HEK293T (cell line): ENCODE measurements at places on chromosomes 2 and 18.

- DNase-seq: no peak
Observed at GRCh38 chr2:134739879-134740301, 21.1 kb upstream of the TMEM163 start.

DNA sequence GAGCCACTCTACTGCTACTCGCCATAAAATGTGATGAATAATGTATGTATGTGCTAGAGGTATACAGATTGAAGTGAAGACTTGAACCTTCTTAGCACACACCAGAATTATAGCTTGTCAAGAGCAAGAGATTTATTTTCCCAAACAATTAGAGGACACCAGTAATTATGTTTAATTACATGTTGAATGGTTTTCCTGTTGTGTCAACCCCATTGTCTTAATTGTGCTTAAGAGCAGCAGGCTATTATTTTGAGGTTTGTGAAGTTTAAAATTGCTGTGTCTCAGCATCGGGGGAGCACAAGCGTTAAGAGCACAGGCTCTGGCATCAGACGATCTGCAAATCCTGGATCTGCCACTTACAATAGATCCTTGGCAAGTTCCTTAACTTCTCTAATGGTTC is 29.0 kb downstream of the KIF5C start:
- DNase-seq: no peak

- DNase-seq: peak; percentile 64
Observed at GRCh38 chr2:27494944-27495554, at the start of gene FNDC4. TSS of gene FNDC4 (minus strand) at chr2:27495200. CDS start at chr2:27494679, 521 bp downstream.

DNA sequence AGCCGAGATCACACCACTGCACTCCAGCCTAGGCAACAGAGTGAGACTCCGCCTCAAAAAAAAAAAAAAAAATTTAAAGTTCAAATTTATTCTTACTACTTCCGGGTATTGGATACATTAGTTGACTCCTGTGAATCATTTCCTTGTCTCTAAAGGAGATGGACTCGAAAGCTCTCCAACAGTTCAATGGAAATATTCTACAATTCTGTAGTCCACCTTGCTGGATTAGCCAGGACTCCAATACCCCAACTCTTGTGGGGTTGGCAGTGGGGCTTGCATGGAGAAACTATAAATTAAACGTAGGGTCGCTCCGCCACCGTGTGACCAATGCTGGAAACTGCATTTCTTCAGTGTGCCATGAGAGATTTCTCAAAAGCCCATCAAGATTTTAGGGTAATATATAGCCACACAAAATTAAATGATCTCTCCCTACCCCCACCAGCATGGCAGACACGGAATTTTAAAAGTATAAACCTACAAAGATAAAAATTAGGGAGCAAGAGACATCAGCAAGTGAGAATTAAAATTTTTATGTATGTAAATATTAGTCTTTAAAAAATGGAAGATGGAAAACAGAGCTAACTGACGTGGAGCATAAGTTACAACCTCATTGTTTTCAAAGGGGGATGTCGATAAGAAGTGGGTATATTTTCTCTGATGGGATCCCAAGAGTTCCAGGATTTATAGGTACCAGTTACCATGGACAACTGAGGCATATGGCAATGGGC is 27.8 kb upstream of the GAREM2 start:
- DNase-seq: peak; percentile 70

GRCh38 chr2:86240251-86240650 is 41.0 kb downstream of the MRPL35 start:
- no peak for DNase-seq

- DNase-seq: no peak
Observed at GRCh38 chr2:235546436-235546835, 52.6 kb downstream of the AGAP1 start.

GRCh38 chr2:235194351-235194750 is 242.5 kb downstream of the SH3BP4 start:
- DNase-seq: no peak

DNA sequence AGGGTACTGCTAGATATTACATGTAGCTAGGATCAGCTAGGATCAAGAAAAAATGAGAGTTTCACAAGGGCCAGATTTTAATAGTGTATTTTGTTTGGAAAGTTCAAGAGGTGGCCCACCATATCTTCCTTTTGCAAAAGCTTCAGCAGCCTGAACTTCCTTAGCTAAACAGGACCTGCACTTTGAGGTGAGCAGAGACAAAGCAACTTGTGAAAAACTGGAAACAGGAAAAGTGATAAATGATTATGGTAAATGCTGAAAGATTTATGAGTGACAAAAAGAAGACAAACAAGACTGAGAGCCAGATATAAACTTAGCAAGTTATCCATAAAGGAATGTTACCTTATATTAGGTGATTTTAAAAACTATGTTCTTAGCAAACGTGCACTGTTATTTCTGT is 123.6 kb downstream of the ZNF521 start:
- DNase-seq: no peak

DNA sequence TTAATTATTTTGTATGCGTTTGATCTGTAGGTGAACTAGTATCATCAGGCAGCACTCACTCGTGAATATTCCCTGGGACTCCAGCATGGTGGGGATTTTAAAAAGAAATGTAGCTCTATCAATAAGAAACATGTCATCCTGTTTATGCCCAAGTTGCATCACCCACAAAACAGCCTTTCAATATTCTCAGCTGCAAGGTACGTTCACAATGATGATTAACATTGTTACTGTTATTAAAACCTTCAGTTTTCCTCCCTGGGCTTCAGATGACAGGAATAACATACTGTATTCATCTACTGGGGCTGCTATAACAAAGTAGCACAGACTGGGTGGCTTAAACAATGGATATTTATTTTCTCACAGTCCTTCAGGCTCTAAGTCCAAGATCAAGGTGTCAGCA is 87.9 kb upstream of the KLHL29 start:
- DNase-seq: no peak

DNA sequence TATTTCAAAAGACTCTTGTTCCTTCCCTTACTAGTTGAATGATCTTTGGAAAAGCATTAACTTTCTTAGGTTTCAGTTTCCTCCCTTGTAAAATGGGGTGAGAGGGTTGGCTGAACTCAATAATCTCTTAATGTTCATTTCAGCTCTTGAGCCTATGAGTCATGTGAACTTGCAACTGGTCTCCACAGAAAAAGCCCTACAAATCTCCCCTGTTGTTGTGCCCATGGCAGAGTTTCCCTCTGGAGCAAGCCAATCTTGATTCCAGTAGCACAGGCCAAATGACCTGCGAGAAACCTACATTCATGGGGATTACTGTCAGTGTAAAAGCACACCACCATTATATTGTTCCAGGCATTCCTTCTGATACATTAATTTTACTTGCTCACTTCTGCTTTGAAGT is 388.9 kb downstream of the ALK start:
- DNase-seq: no peak

GRCh38 chr18:13446610-13447461 is 228.3 kb downstream of the LDLRAD4 start:
- DNase-seq: no peak

- peak; percentile 48 for DNase-seq
Observed at GRCh38 chr18:23994361-23994902, 20.1 kb upstream of the TTC39C start.

GRCh38 chr2:129482626-129483025 is 496.8 kb upstream of the RAB6C start:
- DNase-seq: no peak

DNA sequence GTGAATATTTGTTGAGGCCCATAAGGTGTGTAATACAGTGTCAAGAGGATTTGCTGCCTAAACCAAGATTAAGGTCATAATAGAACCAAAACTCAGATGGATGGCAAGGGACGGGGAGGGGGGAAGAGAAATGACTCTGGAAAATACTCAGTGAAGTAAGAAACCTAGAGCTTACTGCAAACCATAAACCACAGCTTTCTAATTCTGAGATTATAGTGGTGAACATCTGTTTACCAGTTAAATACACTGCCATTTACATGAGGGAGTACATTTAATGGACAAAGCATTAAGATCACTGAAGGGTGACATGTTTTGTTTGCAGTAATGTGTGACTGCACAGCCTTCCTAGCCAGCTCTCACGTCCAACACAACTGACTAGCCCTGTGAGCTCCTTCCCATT is 19.8 kb downstream of the EVX2 start:
- DNase-seq: no peak

GRCh38 chr2:59694176-59694575 is 859.3 kb downstream of the BCL11A start:
- no peak for DNase-seq

DNA sequence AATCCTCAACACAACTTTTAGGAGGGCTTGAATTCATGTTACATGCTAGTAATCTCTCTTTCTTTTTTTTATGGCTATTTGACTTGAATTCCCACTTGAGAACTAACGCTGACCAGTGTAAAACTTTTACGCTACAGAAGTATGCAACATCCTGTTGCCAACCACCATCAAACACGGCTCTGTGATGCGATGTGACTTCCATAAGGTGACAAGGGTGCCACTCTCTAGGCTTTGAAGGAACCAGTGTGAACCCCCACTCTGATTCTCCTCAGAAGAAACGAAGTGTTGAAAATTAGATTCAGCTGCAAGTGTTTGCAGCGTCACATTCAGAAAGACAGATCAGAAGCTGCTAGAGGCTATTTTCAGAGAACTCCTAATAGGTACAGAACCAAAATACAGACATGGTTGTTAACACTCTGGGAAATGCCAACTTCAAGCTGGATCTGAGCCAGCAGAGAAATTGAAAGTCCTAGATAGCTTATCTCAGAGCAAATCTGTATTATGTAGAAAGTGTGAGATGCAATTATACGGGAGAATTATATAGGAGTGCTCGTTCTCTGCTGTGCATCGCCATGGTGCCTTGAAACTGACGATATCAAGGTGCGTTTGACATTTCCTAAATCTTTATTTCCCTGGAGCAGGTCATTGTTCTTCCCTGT is 271.2 kb downstream of the LPIN1 start:
- DNase-seq: no peak

DNA sequence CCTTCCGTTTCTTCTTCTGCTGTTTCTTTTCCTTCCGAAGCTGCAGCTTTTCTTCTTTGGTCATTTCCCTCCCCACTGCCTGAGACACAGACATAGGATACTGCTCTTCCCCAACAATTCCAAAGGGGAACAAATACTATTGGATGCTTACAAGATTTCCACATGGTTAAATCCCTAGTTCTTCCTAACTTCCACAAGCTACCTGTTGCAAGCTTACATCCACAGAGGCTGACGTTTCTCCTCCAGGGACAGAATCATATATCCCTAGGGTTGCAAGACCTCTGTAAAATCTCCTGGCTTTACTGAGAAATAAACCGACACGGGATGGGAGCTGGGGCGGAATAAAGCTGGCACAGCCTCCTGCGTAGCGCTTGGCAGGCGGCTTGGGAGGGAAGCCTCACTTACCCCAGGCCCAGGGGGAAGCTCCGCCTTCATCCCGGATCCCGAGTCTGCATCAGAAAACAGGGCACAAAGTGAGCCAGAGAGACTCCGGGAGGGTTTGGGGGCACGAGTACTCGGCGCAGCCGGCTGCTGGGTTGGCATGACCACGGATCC is 590 bp downstream of the EIF2B4 start:
- peak; percentile 62 for DNase-seq

- DNase-seq: no peak
Observed at GRCh38 chr2:227608561-227609338, 5.9 kb downstream of the SCYGR3 start.

DNA sequence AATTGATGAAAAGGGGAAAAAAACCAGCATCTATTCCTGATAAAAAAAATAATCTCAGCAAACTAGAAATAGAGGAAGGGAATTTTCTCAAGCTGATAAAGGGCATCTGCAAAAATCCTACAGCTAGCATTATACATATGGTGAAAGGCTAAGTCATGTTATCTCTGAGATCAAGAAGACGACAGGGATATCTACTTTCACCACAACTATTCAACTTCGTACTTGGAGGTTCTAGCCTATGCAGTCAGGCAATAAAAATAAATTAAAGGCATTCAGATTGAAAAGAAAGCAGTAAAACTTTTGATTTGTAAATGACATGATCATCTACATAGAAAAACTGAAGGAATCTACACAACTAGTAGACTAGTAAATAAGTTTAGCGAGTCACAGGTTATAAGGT is 58.2 kb downstream of the CAB39 start:
- DNase-seq: no peak

DNA sequence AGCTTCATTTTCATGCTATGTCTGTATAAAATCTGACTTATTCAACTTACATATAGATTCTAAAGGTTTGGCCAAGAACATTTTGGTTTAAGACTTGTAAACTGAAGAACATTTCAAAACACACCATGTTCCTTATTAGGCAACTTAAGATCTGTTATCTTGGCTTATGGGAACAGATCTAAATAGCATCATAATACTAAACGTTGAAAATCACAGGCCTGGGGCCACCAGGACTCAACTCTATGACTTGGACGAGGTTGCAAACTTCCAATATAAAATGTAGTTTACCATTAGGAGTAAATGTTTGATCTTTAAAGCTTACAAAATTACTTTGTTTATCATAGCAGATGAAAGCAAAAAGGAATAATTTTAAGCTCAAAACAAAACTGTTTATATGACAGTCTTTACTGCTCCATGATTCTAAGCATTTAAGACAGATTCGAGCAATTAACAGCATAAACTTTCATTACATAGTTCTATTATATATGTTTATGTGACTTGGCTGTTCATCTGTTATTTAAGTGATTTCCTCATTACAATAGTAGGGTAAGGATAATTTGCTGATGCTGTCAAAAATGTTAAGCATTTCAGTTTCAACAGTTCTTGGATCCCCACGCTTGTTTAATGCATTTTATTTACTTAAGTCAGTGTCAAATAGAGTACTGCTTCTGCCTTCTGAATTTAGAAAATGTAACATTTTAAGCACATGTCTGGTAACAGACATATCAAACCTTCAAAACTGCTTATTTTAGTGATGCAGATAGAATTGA is 8.3 kb downstream of the TCF4 start:
- DNase-seq: no peak

GRCh38 chr2:105439141-105439540 is 40.3 kb upstream of the FHL2 start:
- DNase-seq: no peak

GRCh38 chr2:37181726-37182684 is 6.5 kb downstream of the SULT6B1 start:
- DNase-seq: no peak

DNA sequence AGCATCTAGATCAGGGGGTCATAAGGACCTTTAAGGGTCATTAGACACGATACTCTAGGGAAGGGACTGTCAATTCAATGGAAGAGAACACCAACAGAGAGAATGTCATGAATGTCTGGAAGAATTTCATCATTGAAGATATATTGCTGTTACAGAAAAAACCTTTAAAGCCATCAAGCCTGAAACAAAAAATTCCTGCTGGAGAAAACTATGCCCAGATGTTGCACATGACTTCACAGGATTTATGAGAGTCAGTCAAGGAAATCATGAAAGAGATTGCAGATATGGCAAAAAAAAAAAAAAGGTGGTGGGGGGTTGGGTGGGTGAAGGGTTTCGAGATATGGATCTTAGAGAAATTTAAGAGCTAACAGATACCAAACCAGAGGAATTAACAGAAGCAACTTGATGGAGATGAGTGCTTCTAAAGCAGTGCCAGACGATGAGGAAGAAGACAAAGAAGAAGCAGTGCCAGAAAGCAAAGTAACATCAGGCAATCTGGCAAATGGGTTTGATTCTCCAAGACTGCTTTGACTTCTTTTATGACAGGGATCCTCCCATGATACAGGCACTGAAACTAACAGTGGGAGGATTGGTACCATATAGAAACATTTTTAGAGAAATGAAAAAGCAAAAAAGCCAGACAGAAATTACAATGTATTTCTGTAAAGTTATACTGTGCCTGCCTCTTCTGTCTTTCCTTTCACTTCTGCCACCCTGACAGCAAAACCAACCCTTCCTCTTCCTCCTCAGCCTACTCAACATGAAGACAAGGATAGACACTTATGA is 28.5 kb downstream of the MAP4K3 start:
- DNase-seq: no peak
